ENCODE measurements at places on chromosomes 6 and 20.

DNA sequence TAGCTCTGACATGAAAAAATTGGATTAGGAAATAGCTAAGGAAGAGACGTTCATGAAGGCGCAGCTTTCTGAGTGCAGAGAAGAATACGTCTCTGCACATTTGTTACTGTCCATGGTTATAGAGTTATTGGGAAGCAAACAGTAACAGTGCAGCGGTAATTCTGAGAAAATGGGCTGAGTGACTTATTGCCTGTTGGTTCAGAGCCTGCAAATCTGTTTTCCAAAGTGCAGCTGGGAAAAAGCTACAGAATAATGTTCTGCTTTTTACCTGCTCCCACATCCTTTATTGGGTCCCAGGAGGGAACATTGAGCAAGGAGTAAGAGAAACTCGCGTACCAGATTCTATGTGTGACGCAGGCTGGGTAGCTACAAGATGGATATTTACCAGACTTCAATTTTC, 160.2 kb downstream of the BTBD3 start:
- no peak for DNase-seq

- DNase-seq = no peak
Measured at GRCh38 chr6:160462116-160462515, 113.9 kb downstream of the SLC22A3 start.

- DNase-seq = no peak
Measured at GRCh38 chr6:157533048-157533871, 152.3 kb downstream of the ZDHHC14 start.

DNA sequence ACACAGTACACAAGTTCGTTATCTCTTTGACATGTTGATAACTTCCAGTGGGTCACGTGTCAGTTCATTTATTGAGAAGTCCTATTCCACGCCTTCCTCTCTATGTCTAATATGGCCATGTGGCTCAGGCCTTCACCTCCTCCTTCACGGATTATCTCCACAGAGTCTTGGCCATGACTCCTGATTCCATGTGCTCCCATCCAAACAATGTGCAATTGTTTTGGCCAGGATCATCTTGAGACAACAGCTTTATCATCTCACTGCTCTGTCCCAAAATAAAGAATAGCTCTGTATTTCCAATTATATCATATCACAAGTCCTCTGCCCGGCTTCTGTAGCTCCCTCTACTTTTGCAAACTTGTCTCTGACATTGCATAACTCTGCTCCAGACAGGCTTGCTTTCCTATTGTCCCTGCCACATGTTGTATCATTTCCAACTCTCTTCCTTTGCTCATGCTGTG, 11.1 kb upstream of the TXNDC5 start:
- no peak for DNase-seq

DNA sequence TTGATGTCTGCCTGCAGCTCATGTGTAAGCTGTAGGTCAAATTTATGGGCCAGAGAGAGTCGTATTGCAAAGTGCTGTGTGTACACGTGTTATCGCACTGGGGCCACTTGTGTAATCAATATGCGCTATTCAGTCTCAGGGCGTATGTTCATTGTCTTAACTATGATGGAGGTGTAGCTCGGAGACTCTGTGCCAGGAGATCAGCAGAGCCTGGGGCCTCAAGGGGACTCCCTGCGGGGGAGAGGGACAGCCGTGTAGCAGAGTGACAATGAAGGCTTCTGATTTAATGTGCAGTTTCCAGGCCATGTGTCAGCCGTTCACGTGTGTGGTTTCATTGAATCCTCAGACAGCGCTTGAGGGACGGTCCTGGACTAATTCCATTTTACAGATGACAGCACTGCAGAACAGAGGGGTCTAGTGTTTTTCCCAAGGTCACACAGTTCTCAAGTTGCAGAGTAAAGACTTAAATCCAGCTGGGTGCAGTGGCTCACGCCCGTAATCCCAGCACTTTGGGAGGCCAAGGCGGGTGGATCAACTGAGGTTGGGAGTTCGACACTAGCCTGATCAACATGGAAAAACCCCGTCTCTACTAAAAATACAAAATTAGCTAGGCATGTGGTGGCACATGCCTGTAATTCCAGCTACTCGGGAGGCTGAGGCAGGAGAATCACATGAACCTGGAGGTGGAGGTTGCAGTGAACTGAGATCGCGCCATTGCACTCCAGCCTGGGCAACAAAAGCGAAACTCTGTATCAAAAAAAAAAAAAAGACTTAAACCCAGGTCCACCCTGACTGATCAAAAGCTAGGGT, 242.5 kb downstream of the PREX1 start:
- DNase-seq = no peak

- DNase-seq = no peak
Measured at GRCh38 chr20:4454111-4454510, 267.6 kb upstream of the PRND start.

- no peak for DNase-seq
Measured at GRCh38 chr20:49700411-49701185, 13.1 kb downstream of the B4GALT5 start.

- DNase-seq = no peak
Measured at GRCh38 chr20:34553366-34553867, 5.1 kb upstream of the MAP1LC3A start.

DNA sequence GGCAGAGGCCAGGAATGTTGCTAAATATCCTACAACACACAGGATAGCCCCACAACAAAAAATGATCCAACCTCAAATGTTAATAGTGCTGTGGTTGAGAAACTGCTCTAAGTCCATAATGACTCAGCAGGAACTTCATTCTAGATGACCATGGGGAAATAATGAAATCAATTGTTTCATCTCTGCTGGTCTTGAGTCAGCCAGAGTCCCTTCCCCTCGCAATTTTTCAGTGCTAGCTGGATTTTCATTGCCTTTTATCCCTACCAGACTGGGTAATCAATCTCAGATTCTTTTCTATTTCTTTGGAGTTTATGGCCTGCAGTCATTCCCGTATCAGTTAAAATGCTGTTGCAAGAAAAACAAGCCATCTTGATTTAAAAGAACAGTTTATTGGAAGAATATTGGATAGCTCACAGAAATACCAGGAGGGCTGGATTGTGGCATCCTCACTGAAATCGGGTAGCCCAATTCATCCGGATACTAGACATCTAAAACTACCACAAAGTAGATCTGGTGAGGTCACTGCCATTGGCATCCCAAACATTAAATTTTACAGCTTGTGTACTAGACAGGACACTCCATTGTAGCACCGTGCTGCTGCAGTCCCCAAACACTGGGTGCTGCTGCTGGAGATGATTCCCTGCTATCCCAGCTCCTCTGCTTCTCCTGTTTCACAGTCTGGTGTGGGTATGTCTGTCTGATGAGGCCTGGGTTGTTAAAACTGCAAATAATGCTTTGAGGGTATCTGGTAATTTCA, 30.3 kb upstream of the POPDC3 start:
- no peak for DNase-seq

DNA sequence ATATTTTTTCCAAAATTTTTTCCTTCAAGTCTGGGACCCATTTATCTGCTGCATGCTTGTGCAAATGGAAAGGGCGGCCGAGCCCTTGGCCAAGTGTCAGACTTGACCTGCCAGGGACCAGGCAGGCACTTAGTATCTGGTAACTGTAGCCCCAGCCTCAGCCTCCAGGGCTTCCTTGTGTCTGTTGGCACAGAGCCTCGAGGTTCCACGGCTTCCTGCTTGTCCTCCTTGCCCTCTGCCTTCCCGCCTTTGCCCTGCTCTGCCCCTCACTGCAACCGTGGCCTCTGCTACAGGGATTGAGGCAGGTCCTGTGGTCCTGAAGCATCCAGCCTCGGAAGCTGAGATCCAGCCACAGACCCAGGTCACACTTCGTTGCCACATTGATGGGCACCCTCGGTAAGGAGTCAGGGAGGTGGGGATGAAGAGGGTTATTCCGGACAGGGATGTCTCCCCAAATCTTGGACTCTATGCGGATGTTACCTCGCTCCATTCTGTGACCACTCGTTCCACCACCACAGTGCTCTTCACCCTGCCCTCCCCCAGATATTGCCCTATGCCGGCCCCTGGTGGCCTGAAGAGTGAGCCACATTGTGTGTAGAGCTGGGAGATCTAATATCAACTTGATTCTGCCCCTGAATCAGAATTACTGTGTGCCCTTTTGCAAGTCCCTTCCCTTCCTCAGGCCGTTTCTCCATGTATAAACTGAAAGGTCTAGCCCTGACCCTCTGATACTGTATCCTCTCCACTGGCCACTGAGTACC, 41.5 kb upstream of the SRF start:
- no peak for DNase-seq

DNA sequence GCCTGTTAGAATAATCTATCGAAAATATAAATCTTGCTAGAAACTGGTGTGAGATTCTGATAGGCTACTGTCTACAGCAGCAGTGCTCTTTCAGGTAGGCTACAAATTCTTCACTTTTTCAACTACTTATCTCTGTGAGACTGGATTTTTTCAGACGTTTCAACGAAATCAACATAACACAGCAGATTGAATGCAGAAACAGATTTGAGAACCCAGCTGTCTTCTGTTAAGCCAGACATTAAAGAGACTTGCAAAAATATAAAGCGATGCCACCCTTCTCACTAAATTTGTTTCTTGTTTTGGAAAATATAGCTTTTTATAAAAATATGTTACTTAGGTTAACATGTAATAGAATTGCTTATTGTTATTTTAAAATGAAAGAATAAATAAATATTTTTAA, 140.6 kb upstream of the PHACTR1 start:
- no peak for DNase-seq

GRCh38 chr6:143970456-143971218, 37.4 kb downstream of the PLAGL1 start:
- no peak for DNase-seq

- no peak for DNase-seq
Measured at GRCh38 chr6:5115168-5115567, 30.0 kb downstream of the PPP1R3G start.

- DNase-seq = no peak
Measured at GRCh38 chr6:133820208-133820607, 68.7 kb upstream of the TCF21 start.

DNA sequence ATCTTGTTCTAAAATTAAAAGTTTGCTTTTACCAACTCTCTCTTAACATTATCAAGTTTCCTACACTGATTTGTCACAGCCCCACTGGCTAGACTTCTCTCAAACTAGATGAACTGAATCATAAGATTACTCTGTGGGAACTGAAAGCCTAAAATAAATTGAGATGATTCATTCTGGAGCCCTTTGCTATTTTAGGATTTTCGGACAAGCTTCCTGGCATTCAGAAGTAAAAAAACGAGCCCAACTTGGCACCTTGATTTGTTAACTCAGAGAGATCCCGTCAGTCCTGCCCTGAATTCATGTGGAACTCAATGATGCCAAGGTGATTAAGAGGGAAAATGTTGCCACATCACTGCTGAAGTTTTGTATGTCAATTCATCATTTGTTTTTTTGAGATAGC, 122.0 kb upstream of the NRSN1 start:
- no peak for DNase-seq

- no peak for DNase-seq
Measured at GRCh38 chr20:16541226-16541625, 32.0 kb downstream of the KIF16B start.

DNA sequence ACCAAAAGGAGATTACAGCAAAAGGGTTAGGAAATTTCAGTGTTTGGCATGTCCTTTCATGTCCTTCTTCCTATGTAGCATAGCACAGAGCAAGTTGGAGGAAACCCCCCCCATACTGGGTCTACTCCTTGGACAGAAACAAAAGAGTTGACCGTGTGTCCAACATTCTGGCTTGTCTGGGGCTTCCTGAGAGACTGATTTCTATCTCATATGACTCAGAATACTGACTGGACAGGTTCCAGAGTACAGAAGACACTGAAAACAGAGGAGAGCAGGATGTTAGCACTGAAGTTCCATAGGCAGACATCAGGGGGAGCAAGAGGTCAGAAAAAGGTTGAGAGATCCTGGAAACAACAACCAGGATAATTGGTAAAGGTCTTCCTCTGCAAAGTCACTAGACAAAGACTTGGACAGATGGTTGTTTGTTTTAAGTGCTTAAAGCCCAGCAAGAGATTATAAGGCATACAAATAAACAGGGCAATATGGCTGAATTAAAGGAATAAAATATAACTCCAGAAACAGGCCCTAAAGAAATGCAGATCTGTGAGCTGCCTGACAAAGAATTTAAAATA, 48.4 kb downstream of the USP49 start:
- DNase-seq = peak; percentile 16

GRCh38 chr6:116451916-116452315, 9.3 kb upstream of the CALHM6 start:
- no peak for DNase-seq

DNA sequence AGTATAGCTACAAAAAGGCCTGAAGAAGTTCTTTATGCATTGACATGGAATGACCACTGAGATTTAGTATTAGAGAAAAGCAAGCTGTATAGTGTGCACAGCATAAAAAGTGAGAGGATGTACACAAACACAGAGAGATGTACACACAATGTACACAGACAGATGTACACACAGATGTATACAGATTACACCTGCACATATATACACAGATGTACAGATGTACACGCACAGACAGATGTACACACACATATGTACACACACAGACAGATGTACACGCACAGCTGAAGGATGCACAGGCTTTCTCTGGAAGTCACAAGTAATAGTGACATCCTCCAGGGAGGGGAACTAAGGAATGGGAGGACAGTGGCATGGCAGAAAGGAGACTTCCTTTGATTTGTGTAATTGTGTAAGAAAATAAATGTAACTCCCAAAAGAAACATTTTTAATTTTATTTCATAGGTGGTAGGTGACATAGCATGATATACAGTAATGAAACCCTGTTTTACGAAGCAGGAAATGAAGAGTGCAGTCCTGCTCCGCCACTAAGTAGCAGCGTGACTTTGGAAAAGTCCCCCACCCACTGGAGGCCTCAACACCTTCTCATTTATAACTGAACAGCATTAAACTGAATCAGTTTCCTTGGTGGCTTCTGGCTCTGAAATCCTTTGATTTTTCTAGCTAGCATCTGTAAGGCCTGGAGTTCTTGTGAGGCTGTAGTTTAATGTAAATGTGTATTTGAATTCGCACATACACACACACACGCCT, 14.1 kb downstream of the NFATC2 start:
- DNase-seq = no peak

- DNase-seq = no peak
Measured at GRCh38 chr6:61810047-61810446, 476.0 kb downstream of the KHDRBS2 start.

DNA sequence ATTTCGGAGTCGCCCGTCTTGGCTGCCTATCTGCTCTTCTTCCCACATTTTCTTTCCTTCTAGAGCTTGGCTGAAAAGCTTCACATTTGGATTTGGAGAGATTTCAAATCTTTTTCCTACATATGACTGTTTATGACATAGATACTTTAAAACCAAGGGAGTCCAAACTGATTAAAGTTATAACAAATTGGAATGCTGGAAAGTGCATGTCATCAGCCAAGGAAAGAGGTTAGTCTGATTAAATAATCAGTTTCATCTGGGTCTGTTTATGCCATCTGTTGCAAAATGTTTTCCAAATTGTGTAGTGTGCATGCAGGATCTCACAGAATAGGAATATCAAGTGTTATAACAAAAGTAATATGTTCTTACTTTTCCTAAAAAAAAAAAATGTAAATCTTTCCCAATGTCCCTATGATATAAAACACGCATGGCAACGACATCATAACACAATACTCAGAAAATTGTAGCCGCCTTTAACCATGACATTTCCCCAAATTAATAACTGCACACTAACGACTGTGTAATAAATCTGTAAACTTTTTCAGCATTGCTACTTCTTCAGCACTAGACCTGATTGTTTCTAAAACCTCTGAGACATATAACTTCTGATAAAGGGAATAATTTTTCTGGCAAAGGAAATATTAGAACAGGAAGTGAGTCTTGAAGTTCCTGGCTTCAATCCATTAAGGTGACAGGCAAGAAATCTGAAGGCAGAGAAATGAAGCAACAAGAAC, 230.2 kb upstream of the FOXQ1 start:
- no peak for DNase-seq

All from stimulated activated CD8-positive, alpha-beta memory T cell treated with anti-CD3 and anti-CD28 coated beads, Interleukin-2, amount 100 ng/mL, for 1 hour (primary cell).